ENCODE measurements at places on chromosomes 7 and 10.
A peak's percentile ranks its signal among the peaks of the same experiment; 100 is the strongest.

GRCh38 chr10:104340111-104340526, 1.9 kb upstream of the ITPRIP start:
- no peak for DNase-seq

DNA sequence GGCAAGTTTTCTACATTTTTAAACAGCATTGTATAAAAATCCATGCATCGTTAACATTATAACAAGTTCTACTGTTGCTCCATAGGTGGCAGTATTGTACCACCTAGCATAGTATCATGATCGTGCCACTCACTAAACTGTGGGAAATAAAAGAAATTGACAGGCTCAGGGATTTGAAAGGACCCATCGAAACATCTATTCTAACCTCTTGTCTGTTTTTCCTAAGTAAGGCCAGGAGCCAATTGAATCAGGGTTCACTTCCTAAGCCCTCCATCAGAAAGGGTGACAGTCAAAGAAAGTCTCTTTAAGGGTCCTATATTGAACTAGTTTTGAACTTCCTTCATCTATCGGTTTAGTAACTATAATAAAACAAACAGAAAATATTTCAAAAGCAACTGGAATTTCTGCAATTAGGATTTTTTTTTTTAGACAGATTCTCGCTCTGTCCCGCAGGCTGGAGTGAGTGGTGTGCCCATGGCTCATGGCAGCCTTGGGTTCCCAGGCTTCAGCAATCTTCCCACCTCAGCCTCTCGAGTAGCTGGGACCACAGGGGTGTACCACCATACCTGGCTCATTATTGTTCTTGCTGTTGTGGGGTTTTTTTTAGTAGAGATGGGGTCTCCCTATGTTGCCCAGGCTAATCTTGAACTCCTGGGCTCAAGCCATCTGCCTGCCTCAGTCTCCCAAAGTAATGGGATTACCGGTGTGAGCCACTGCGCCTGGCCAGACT, 9.4 kb downstream of the HACD1 start:
- no peak for DNase-seq

DNA sequence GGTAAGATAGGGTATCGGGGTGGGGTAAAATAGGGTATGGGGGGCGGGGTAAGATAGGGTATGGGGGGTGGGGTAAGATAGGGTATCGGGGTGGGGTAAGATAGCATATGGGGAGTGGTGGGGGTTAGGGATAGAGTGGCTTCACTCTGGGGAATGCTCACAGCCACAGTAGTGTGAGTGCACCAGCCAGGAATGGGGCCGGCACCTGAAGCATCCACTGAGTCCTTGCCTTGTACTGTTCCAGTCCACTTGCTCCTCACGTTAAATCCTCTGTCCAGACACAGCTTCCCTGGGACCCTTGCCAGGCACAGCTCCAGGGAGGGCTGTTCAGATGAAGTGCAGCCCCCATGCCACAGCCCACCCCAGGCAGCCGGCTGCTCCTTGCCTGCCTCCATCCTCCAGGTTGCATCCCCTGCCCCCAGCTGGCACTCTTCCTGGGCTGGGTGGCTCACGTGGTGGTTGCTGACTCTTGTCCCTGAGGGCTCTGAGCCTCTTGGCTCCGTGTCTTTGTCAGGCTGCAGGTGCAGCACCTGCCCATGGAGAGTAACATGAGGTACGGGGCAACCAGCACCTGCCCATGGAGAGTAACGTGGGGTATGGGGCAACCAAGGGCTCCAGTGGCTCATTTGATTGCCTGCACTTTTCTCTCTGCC, 268.4 kb downstream of the TCERG1L start:
- no peak for DNase-seq

DNA sequence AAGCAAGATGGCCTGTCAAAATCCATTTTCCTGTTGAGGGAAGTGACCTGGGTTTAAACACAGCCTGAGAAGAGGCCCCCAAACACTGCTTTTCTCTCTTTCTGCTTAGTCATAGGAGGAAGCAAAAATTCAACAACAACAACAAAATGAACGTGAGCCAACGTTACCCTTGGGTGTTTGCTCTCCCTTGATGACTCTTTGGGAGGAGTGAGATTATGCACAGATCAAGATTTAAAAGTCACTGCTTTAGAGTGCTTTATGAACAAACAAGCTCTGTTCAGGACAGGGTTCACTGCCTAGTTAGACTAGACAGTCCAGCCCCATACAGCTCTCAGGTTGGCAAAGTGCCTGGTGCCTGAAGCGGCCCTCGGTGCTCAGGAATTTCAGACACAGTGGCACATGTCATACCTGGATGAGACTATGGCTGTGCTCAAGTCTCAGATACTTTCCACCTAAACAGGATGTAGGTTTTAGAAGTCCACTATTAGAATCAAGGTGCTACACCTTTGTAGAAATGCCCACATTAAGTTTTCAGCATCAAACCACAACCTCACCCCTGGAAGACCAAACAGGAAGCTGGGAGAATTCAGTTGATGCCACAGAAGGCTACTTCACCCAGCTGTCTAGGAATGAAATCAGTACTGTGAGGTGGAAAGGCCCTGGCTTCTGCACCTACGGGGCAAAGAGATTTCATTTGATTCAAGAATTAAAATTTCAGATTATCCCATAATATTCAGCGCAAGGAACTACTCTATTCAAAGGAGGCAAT, 38.7 kb downstream of the DENND11 start:
- no peak for DNase-seq

GRCh38 chr7:32043688-32044087, 26.5 kb downstream of the PDE1C start:
- no peak for DNase-seq

GRCh38 chr10:110077436-110078130, 69.8 kb downstream of the ADD3 start:
- no peak for DNase-seq

- DNase-seq = no peak
Observed at GRCh38 chr7:152501506-152501905, 65.7 kb upstream of the KMT2C start.

DNA sequence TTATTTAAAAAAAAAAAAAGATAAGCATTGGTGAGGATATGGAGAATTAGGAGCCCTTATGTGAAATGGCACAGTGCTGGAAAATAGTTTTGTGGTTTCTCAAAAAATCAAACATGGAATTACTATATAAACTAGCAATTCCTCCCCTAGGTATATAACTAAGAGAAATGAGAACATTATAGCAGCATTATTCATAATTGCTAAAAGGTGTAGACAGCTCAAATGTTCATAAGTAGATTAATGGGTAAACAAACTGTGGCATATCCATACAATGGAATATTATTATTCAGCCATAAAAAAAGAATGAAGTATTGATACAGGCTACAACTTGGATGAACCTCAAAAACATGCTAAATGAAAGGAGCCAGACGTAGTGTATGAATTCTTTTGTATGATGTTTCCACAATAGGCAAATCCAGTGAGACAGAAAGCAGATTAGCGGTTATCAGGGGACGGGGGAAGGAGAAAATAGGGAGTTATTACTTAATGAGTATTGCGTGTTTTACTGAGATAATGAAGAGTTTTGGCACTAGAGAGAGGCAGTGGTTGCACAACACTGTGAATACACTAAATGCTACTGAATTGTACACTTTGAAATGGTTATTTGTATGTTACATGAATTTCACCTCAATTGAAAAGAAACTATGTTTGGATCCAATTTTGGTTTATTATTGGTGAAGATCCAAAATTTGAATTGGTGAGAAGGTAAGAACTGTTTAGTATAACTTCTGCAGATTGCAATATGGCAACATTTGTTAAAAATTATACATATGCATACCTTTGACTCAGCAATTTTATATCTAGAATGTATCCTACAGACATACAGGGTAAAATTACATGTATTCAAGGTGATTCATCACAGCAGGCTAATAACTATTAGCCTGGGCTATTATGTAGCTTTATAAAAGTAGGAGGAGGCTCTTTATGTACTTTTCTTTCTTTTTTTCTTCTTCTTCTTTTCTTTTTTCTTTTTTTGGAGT, 69.7 kb downstream of the VCL start:
- no peak for DNase-seq

DNA sequence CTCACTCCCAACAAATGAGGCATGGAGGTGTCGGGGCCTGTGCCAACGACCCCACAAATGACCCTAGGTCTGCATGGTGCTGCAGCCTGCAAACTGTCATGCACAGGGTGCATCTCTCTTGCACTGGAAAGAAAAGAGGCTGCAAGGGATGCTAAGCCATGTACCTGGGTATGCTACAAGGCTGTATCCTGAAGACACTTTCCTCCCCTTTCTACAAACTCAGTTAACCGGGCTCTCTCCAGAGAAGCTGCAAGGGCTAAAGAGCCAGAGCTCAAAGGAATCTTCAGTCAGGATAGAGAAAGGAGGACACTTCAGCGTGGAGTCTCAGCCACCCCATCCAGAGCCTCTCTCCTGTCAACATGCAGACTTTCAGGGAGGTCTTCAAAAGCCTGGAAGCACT, 449.0 kb downstream of the GRID1 start:
- DNase-seq = no peak

DNA sequence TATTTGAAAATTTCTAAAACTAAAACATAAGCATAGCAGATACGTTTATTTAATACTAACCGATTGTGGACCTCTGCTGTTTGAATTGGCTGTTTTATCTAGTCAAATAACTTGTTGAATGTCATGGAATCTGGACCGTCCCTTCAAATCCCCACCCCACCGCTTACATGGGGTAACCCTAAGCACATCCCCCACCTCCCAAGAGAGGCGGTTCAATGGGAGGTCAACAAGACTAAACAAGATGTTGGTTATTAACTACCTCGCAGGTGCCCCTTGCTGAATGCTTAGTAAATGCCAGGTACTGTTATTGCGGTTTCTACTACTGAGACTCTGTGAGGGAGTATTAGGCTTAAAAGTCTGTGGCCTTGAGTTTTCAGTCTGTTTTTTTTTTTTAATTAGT, 70.9 kb downstream of the DAGLB start:
- no peak for DNase-seq

- no peak for DNase-seq
Observed at GRCh38 chr7:93414574-93414973, 159.9 kb downstream of the CALCR start.

DNA sequence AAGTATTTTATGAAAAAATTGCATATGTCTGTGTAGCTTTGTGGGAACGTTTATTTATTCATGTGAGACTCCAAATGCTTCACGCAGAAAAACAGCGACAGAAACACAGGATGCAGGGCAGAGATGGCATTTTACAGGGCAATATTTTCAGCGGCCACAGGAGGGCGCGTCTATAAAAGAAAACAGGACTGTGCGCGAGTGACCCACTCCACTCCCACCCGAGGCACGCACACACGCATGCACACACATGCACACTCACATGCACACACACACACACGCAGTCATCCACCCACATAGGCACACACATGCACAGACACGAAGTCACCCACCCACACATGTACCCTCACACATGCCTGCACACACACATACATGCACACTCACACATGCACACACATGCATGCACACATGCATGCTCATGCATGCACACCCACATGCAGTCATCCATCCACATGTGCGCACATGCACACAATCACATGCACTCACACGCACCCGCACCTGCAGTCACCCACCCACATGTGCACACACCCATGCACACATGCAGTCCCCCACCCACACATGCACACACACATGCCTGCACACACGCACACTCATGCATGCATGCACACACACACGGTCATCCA, 96.3 kb downstream of the DNAJB6 start:
- peak; percentile 37 for DNase-seq

- DNase-seq = no peak
Observed at GRCh38 chr7:36117203-36117840, 35.7 kb upstream of the EEPD1 start.

- DNase-seq = no peak
Observed at GRCh38 chr7:98826811-98827231, 43.0 kb downstream of the TMEM130 start.

GRCh38 chr7:94426980-94427875, 32.5 kb downstream of the COL1A2 start:
- DNase-seq = no peak

- no peak for DNase-seq
Observed at GRCh38 chr10:114943000-114943399, 5.0 kb downstream of the TRUB1 start.

GRCh38 chr10:98446661-98447221, at the start of gene HPS1:
Gene HPS1, minus strand, starts transcription at chr10:98446935. Its CDS starts 3,695 bp downstream, at chr10:98443240.
- peak; percentile 56 for DNase-seq
